ENCODE measurements at places on chromosomes 11 and 22. TPM values are rescaled to one million over a fixed set of nuclear protein-coding genes. Genes with fewer than 3 reads are reported as not detected.

- DNase-seq: no peak
Observed at GRCh38 chr11:118102721-118103261, 16.0 kb upstream of the SMIM35 start.

DNA sequence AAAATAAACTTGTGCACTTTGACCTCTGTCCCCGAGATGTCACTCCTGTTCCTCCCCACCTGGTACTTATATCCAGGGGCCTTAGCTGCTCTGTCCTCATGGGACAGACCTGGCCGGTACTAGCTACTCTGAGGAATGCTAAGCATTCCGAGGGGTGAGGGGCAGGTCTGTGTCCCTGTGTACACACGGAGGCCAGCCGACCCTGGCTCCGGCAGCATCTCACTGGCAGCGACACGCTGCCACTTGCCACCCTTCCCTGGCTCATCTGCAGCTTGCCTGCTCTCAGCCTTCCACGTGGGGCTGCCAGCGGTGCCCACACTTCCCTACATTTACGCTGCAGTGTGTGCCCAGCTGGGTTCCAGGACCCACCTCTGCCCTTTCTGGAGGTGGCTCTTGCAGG, 21.6 kb upstream of the TEF start:
- DNase-seq: no peak

GRCh38 chr11:85821636-85822035, 10.7 kb upstream of the SYTL2 start:
- DNase-seq: no peak

DNA sequence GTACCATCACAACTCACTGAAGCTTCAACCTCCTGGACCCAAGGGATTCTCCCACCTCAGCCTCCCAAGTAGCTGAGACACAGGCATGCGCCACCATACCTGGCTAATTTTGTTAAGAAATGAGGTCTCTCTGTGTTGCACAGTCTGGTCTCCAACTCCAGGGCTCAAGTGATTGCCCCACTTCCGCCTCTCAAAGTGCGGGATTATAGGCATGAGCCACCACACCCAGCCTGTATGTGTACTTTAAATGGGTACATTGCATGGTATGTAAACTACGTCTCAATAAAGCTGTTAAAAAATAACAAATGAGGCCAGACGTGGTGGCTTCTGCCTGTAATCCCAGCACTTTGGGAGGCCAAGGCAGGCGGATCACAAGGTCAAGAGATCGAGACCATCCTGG, 36.2 kb upstream of the DDX6 start:
- no peak for DNase-seq

- DNase-seq: no peak
Observed at GRCh38 chr22:29700900-29701154, 19.0 kb upstream of the CABP7 start.

DNA sequence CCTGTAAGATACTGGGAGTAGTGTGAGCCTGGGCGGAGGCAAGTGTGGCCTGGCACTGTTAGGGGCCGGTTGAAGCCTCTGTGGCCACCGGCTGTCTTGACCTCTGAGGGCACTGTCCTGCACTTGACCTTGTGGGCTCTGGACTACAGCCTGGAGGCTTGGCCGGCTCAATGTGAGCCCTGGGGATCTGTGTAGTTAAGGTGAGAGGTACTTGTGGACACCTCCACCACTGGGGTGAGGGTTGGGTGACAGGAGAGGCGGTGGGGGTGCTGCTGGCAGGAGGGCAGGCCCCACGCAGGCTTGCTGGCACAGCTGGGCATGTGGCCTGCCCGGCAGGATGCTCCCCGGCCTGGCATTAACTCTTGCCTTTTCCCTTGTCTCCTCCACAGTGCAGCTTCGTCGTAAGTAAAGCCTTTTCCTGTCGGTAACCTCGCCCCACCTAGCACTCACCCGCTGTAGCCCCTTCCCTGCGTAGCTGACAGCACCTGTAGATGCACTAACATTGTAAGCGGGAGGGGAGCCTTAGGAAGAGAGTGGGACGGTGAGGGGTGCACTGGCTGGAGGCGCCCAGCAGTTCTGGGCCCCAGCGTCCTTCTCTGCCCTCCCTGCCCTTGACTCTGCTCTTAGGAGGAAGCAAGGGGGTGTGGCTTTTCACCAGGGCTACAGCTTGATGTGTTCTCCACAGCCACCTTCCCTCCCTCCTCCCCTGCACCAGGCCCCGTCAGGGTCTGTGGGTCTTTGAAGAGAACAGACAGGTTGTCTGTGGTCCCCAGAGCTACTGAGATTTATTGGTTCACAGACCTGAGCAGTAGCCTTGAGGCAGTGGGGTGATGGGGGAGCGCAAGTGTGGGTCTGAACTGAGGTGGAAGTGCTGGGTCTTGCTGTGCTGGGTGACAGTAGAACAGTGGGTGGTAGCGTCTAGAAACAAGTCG, 17.6 kb downstream of the INCENP start:
- DNase-seq: no peak

OR51I1 gene
- not detected for total RNA-seq

TSGA10IP gene
- not detected for total RNA-seq

PHOX2A gene
- not detected for total RNA-seq

MRGPRX3 gene
- not detected for total RNA-seq

HOATZ gene
- total RNA-seq: not detected
